Activated T-helper 17 cell treated with anti-CD3 and anti-CD28 coated beads, Interleukin-2, amount 50 U/mL, for 72 hours (primary cell): ENCODE measurements at places on chromosomes 1 and 21. TPM values are rescaled to one million over a fixed set of nuclear protein-coding genes. Genes with fewer than 3 reads are reported as not detected.

GRCh38 chr1:156319664-156320063 lies 18.4 kb downstream of the CCT3 start:
- ATAC-seq = no peak

GRCh38 chr1:12009318-12009947 lies 9.9 kb upstream of the MIIP start:
- ATAC-seq = no peak

- ATAC-seq = no peak
Measured at GRCh38 chr21:33820230-33820770, 95.3 kb downstream of the ATP5PO start.

- no peak for ATAC-seq
Measured at GRCh38 chr1:197683280-197683679, 92.0 kb downstream of the DENND1B start.

GRCh38 chr1:50493710-50494109 lies 70.5 kb upstream of the DMRTA2 start:
- no peak for ATAC-seq

DNA sequence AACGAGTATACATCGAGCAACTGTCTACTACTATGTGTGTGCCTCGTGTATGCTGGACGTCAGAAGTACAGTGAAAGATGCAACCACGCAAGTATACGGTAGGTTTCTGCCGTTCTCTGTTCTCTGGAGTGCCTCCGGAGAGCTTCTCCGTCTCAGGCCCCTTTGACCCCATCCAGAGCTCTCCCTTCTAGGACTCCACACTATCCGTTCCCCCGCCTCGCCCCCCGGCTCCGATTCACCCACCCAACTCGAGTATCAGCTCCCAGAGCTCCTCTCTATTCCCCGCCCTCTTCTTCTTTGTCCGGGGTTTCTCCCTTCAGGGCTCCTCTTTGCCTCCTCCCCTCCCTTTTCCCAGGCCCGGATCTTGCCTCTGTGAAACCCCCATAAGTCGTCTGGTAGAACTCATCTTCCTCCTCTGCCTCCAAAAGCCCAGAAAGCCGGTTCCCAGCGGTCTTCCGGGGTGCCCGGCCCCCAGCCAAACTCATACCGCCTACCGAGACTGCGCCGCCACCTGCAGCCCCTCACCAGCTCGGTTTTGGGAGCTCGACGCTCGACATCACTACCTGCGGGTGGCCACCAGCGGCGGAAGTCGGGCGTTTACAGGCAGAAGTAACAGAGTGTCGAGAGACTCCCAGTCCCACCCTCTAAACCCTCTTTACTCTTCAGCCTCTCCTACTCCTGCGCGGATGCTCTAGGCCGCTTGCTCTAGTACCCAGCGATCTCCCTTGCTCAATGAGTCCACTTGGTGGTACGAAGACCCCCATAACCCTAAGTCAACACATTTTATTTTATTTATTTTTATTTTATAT lies at the start of gene VPS72:
Gene VPS72 (minus strand): TSS at position 561 of the 809 bp plus-strand sequence. CDS start 76 bp downstream, at position 485.
- peak; percentile 98 for ATAC-seq

DNA sequence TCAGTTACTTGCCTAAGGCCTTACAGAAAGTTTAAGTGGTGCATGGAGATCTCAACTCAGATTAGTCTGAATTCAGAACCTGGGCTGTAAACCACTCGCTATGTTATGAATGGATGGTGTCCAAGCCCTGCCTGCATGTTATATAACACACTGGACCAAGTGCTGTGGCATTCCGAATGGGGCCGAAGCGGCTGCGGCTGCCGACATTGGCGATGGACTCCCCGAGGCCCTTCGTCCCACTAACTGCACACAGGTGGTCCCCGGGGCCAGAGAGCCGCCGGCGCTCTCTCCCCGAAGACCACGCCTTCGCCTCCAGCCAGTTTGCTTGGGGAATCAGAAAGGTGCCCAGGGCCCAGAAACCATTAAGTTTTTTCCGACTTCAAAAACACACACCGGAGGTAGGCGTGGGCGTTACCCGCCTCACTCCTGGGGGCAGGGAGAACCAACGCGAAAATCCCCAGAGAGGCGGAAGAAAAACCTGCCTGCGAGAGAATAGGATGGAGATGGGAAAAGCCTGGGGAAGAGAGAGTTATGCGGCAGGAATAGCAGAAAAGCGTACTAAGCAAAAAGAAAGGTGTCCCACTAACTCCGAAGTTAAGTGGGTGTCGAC lies 579 bp upstream of the TENT5C start:
- ATAC-seq = peak; percentile 29

DNA sequence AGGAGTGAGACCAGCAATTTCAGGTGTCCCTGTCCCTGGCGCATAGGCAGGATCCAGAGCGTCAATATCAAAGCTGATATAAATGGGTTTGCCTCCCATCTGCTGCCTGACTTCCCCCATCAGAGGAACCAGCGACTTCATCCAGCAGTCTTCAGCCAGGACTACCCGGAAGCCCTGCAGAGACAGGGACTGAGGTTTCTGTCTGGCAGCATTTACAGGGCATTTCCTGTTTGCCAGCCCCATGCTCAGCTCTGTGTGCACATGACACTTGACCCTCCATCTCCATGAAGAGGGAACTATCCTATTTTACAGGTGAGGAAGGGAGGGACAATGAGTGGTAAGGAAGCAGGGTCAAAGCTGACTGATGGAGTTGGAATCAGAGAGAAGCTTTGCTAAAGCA lies 7.2 kb downstream of the AGMAT start:
- ATAC-seq = peak; percentile 41

DNA sequence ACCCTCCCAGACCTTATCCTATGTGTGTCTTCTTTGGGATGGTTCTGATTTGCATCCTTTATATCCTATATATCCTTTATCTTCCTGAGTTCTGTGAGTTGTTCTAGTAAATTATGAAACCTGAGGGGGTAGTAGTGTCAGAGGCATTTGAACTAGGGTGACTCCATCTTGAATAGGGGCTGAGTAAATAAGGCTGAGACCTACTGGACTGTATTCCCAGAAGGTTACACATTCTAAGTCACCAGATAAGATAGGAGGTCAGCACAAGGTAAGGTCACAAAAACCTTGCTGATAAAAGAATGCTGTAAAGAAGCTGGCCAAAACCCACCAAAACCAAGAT lies 50.6 kb downstream of the SUSD4 start:
- no peak for ATAC-seq

- ATAC-seq = no peak
Measured at GRCh38 chr1:99843760-99844159, 6.4 kb upstream of the AGL start.

DNA sequence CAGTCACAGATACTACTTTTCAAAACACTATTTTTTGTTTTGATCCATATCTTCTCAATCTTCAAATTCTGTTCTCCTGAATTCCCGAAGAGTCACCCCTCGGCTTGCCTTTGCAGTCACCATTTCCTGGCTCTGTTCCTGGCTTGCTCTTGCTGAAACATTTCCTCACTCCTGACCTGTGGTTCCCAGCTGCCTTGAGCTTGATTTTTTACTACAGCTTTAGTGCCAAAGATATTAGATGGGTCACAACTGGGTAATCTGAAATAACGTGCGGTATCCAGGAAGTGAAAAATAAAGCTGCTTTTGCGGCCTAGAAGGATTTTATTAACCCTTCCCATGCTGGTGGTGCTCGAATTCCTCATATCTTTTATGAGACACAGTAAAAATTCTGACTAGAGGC lies 318.8 kb downstream of the PCP4 start:
- ATAC-seq = no peak

- ATAC-seq = no peak
Measured at GRCh38 chr1:94020764-94021579, 100.0 kb downstream of the ABCA4 start.

GRCh38 chr1:203063287-203063686 lies 22.5 kb downstream of the MYOG start:
- no peak for ATAC-seq

DNA sequence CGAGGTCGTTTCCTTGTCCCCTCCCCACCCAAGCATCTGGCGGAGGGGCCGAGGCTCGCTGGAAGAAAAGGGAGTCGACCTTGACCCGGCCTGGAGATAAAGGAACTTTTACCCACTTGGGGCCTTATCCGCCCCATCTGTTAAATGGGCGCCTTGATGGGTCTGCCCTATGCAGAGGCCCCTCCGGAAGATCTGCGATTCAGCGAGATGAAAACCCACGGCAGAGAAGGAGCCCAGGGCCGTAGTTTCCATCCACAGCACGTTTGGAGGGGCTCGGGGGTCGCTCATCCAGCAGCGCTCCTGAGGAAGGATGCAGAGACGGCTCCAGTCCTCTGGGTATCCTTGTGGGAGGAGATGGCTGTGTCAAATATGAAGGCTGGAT lies 518 bp downstream of the NCMAP start:
- ATAC-seq = no peak

- peak; percentile 11 for ATAC-seq
Measured at GRCh38 chr1:200670242-200671118, 773 bp upstream of the DDX59 start.

DNA sequence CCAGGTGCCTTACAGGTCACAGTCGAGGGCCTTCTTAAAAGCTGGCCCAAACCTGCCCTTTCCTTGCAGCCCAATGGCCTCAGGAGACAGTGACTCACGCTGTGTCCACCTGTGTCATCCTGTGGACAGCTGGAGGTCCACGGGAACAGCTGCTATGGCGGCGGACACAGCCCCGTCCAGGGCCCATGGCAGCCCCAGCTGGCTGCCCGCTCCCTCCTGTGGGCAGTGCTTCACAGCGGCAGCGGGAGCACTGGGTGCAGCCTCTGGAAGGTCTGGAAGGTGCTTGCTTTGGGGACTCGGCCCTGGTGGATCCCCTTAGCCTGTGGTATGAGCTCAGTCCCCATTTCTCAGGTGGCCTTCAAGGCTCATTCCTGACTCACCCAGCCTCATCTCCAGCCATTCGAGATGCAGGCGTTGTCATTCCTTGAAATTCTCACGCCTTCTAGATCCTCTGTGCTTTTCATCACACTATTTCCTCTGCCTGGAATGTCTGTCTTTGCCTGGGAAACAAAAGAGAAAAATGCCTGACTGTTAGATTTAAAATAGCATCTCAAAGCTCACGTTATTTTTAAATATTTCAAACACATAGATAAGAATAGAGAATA lies 86.8 kb downstream of the KIF26B start:
- ATAC-seq = no peak

DNA sequence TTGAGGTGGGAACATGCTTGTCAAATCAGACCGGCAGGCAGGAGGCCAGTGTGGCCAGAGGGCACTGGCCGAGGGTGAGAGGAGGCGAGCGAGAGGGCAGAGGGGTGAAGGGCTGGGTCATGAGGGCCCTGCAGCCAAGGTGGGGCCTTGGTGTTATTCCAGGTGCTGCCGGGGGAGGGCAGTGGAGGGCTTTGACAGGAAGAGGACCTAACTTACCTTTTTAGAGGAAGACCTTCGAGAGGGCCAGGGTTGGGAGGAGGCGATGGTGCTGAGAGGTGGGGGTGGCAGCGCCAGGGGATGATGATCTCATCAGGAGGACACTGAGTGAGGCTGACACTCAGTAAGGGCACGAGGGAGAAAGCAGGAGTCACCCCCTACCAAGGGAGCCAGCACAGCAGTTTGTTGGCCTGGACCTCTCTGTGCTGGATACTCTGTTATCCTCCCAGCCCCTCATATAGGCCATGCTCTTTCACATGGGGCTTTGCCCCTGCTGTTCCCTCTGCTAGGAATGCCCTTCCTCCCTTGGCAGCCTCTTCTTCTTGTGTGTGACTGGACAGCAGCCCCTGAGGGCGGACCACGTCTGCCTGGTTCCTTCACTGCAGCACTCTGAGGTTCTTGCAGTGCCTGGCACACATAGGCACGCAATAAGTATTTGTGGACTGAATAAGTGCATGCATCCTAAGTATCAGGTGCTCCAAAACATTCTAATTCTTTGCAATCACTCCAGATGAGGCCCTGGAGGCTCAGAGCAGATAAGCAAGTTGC lies 7.5 kb upstream of the TTC22 start:
- ATAC-seq = no peak

DNA sequence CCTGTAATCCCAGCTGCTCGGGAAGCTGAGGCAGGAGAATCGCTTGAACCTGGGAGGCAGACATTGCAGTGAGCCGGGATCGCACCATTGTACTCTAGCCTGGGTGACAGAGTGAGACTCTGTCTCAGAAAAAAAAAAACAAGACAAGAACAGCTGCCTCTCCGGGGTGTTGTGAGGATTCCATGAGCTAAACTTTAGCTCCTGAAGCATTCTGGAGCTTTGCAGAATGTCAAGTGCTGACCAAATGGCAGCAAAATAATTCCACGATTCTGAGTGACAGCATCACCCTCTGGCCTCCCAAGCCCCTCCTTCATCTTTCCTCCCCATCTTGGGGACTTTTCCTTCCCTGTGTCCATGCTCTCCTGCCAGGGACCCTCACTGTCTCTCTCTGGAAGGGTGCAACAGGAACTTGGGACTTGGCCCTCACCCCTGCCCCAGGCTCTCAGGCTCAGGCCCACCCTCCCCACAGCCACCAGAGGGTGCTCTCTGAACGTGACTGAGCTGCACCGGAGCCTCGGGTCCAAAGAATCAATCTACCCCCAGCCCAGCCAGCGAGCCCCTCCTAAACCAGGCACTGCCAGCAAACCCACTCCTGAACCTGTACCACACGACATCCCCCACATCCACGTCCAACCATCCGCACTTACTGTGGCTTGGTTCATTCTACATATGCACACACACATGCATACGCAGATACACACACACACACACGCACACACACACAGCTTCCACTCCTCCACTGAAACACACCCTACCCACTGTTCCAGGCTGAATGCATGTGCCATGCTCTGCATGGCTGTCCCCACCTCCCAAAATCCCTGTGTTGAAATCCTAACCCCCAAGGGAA lies 45.7 kb downstream of the ACOT7 start:
- ATAC-seq = peak; percentile 62

DNA sequence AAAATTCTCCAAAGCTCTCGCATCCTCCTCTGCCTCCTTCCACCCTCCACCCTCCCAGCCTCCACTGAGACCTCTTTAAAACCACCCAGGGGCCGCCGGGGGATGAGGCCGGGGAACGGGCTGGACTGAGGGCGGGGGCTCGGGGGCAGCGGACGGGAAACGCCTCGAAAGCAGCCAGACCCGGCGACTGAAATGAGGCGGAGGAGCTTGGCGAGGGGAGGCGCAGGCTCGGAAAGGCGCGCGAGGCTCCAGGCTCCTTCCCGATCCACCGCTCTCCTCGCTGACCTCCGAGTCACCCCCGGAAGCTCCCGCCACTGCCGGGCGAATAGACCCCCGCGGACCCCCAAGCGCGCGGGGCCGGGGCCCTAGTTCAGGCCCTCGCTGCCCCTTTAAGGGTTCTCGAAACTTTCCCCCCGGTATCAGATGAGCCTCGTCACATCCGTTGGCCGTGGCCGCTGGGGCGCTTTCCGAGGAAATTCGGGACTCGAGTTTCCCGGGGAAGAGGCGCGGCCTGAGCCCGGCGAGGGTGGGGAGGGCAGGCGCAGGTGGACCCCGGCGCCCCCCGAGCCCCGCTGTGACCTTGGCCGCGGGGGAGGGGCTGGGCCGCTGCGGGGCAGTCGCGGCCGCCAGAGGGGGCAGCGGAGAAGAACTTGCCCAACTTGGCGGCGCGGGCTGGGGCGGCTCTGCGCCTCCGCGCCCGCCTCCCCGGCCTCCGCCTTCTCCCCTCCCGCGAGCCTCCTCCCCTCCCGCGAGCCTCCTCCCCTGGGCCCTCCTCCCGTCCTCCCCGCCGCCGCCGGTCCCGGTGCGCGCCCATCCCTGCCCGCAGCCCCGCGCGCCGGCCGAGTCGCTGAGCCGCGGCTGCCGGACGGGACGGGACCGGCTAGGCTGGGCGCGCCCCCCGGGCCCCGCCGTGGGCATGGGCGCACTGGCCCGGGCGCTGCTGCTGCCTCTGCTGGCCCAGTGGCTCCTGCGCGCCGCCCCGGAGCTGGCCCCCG lies at the start of gene BACE2:
Gene BACE2 (plus strand): TSS at position 813 of the 995 bp plus-strand sequence. CDS start 104 bp downstream, at position 917.
- ATAC-seq = peak; percentile 60

- ATAC-seq = no peak
Measured at GRCh38 chr1:230300322-230301301, 125.5 kb downstream of the PGBD5 start.

Gene GJC2
- 0.43 TPM for total RNA-seq

Gene CR1L
- total RNA-seq = not detected

Gene OR10J1
- total RNA-seq = not detected

Gene SLAMF8
- 1.2 TPM for total RNA-seq
